ENCODE measurements at places on chromosomes 11 and 22. TPM values are rescaled to one million over a fixed set of nuclear protein-coding genes. Genes with fewer than 3 reads are reported as not detected.

DNA sequence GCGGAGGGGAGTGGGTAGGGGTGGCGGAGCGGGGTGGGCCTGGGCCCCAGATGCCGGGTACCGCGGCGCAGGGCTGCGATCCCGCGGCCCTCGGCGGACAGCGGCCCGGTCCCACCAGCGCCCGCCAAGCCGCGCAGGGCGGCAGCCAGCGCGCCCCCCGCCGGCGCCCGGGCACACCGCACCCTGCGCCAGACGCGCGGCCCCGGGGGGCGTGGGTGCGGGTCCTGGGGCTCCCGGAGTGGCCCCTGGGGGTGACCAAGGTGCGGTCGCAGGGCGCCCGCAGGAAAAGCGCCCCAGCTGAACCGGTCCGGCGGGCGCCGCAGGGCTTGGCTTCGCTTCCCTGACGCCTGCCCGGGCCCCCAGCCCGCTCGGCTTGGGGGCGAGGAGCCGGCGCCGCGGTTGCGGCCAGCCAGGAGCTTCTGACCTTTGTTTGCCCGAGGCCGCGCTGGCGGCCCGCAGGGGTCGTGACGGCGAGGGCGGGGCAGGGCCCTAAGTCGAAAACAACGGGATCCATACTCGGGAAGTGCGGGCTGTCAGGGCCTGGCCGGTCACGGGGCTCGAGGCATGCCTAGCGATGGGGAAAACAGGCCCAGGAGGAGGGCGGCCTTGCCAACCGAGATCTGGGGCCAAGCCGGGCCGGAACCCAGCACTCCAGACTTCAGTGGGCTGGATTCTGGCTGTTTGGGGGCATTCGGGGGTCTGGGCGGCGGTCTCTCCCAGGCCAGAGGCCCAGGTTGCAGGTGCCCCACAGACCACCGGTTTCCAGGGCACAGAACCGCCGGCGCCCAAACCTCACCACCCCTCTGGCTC lies 581 bp upstream of the AP5B1 start:
- no peak for DNase-seq

GRCh38 chr11:129278586-129279319 lies 86.6 kb upstream of the ARHGAP32 start:
- no peak for DNase-seq

GRCh38 chr11:12599408-12600143 lies 74.6 kb upstream of the TEAD1 start:
- DNase-seq: no peak

- no peak for DNase-seq
These were observed 89.3 kb downstream of the PRR5L start for GRCh38 chr11:36385121-36385970.

ARHGAP20 gene
- polyA plus RNA-seq: 5.1 TPM

BLID gene
- not detected for polyA plus RNA-seq

DNA sequence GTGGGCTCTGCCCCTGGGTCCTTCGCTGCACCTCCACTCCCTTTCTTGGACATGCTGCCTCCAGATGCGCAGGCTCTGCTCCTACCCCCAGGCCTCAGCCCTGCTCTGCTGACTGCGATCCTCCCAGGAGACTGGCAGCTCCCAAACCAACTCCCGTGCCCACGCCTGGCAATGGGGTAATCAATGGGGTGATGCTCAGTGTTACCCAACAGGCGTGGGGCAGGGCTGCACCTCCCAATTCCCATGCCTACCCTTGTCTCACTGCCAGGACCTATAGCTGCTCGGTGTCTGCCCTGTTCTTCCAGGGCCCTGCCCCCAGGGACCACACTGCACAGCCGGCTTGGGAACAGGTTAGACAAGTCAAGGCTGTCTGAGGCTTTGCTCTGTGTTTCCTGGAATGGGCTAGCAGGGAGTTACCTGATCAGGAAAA lies at the start of gene ALDH3B2:
TSS of gene ALDH3B2 (minus strand) at position 182 of the 430 bp plus-strand sequence. CDS start 7,688 bp downstream, outside the sequence.
- no peak for DNase-seq

DNA sequence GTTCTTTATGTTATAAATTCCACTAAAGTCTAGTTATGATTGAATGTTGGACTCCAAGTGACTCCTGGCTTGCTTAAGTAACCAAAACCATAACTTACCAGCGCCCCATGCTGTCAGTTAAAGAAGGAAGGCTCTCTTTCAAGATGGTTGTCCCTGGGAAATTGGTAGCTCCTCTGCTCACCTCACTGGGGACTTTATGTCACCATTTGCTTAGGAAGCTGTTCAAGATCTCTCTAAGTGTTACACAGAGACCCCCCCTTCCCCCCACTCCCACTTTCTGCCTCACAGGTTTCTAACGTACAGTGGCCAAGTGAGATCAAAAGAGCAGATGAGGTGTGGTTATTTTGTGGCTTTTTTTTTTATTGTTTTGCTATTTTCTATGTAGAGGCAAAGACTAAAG lies 301.8 kb downstream of the AASDHPPT start:
- no peak for DNase-seq

TUBGCP6 gene
- polyA plus RNA-seq: 48.2 TPM

- no peak for DNase-seq
These were observed 2.0 kb downstream of the DAGLA start for GRCh38 chr11:61682093-61682732.

- DNase-seq: no peak
These were observed 16.5 kb downstream of the PATZ1 start for GRCh38 chr22:31329453-31330215.

TMEM223 gene
- polyA plus RNA-seq: 29.2 TPM

DNA sequence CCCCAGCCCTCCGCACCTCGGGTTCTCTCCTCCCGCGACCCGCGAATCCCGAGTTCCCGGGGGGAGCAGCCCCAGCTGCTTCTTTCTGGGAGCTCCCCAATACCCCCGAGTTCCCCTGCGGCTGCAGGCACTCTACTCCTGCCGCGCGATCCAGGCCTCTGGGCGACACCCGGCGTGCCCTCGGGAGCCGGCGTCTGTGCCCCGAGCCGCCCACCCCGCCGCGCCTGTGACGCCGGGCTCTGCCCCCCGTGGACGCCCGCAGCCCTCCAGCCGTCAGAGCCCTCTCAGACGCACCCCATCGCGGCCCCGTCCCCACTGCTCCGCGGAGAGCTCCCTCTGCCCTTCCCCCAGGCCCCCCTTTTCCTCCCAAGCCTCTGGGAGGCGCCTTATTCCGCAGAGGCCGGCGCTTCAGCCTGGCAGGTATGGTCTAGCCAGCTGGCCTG lies 422 bp downstream of the GLB1L2 start:
- DNase-seq: peak; percentile 8

- no peak for DNase-seq
These were observed 13.6 kb downstream of the KCNJ5 start for GRCh38 chr11:128904656-128905344.

DNA sequence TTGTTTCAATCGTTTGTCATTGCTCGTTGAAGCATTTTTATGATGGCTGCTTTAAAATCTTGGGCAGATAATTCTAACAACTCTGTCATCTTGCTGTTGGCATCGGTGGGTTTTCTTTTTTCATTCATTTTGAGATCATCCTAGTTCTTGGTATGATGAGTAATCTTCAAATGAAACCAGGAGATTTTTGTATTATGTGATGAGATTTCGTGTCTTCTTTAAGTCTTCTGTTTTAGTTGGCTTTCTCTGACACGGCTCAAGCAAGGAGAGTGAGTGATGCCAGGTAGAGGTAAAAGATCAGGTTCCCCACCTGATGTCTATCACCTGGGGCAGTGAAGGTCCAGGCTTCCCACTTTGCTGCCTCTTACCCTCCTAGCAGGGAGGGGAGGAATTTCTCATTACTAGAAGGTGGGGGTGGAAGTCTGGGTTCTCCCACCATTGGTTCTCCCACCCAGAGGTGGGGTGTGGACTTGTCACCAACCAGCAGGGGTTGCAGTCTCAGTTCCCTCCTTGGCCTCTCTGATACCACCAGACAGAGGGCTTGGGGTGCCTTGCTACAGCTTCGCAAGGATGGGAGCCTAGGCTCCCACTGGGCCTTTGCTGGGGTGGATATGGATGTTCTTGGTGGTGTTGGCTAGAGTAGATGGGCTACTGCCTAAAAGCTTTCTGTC lies 12.9 kb downstream of the CDC45 start:
- no peak for DNase-seq

C11orf91 gene
- polyA plus RNA-seq: not detected

DNA sequence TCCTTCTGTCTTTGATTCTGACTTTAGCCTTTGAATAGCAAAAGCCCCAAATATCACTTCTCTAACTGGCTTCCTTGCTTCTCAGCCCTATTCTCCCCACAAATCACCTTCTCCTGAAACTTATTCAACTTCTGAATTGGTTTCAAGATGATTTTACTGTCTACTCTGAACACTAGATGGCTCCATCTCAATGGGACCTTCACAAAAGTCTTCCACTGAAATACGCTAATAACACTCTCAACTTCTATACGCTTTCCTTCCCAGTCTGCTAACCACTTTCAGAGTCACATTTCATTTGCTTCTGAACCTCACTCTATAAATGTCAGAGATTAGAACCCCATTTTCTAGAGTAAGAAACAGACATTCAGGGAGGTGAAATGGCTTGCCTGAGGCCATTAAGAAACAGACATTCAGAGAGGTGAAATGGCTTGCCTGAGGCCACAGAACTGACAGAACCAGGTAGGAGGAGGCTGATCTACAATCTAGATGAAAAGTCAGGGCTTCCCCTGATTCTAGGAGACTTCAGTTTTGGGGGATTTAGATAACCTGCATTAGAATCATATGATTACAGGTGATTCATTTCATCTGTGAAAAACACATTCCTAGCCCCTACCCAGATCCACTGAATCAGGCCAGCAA lies 20.6 kb downstream of the MORC2 start:
- DNase-seq: peak; percentile 21

DNA sequence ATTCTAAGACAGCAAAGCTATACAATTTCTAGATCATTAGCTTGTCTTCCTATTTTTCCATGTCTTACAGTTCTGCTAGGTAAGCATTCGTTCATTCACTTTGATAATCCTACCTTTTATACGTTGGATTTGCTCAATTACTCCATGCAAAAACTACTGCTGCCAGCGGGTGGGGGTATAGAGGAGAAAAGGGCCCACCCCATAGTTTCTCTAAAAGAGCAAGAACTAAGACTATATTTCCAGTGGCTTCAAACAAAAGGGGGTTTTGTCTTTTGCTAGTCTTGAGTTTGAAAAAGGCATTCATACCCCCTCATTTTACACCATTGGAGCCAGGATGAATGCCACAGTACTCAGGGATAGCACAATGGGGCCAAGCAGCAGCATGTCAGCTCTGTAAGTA lies 155.7 kb downstream of the WT1 start:
- no peak for DNase-seq

DNA sequence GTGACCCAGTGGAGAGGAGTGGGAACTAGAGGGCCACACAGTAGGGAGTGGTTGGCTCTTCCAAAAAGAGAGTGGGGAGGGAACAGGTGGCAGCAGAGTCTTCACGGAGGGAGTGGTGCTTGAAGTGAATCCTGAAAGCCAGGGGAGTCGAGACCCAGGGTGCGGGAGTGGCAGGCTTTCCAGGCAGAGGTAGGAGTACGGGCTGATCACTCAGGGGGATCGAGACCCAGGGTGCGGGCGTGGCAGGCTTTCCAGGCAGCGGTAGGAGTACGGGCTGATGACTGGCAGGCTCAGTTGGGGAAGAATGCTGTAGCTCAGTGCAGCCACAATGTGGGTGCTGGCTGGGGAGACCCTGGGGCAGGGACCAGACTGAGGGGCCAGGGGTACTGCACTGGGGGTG lies 148.2 kb downstream of the TBC1D22A start:
- no peak for DNase-seq

PANX2 gene
- 2.2 TPM for polyA plus RNA-seq

CADM1 gene
- 158 TPM for polyA plus RNA-seq

- no peak for DNase-seq
These were observed 13.5 kb downstream of the TXN2 start for GRCh38 chr22:36467946-36468345.

DNA sequence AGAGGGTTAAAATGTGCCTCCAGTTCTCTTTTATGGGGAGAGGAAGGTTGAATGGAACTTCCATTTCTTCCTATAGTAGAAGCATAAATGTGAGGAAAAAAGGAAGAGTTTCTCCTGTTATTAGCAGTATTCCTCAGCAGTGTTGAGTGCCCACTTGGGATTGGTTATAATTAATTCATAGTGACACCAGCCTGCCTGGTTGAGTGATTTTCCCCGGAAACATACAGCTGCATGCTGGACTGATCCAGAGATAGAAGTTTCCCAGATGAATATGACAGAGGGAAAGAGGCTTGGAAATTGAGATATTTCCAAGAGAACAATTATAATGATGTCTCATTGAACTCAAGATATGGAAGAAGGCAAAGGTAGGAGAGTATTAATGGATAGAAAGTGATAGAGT lies 28.3 kb downstream of the RAB39A start:
- no peak for DNase-seq

- DNase-seq: no peak
These were observed 1.1 kb downstream of the RBFOX2 start for GRCh38 chr22:36027579-36027934.

GRCh38 chr11:68741463-68741862 lies 9.9 kb downstream of the TESMIN start:
- no peak for DNase-seq

GPR83 gene
- 0.70 TPM for polyA plus RNA-seq

DNA sequence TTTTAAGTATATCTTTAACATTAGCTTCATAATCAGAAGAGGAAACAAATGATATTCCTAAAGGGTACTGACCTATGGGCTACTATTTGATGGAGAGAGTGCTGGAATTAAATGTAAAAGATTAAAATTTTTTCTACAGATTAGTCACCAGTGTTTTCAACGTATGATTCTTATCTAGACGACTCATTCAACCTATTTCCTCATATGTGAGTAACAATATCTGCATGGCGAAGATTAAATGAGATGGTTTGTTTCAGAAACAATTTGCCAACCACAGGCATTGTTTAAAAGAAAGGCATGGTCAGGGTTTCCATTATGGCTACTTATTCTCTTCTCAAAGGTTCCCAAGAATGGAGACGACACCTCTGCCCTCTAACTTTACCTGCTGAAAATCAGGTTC lies 20.4 kb downstream of the OR56B4 start:
- no peak for DNase-seq

PPM1F gene
- polyA plus RNA-seq: 31.7 TPM

DNA sequence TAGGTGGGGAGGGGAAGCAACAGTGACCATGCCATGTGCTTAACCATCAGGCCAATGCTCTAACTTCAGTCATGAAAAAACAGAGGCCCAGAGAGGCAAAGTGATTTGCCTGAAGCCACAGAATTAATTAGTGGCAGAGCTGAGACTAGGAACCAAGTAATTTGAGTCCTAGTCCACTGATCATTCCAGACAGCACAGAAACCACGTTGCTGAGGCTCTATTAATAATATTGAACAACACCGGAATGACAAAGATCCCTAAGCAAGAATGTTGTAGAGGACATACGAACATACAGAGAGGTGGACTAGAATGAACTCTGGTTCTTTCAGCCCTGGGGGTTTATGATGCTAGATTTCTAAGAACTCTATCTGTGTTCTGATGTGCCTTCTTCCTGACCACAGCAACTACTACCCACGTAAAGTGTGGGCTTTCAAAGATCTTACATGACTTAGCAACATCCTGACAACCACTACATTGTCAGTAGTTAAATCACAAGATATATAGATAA lies 92.3 kb downstream of the GAB2 start:
- no peak for DNase-seq

GRCh38 chr22:44443641-44444235 lies 54.3 kb downstream of the RTL6 start:
- no peak for DNase-seq

GLYAT gene
- 192 TPM for polyA plus RNA-seq
